Tibial nerve (tissue), 4 donors: ENCODE measurements at places on chromosomes 5 and 9.

DNA sequence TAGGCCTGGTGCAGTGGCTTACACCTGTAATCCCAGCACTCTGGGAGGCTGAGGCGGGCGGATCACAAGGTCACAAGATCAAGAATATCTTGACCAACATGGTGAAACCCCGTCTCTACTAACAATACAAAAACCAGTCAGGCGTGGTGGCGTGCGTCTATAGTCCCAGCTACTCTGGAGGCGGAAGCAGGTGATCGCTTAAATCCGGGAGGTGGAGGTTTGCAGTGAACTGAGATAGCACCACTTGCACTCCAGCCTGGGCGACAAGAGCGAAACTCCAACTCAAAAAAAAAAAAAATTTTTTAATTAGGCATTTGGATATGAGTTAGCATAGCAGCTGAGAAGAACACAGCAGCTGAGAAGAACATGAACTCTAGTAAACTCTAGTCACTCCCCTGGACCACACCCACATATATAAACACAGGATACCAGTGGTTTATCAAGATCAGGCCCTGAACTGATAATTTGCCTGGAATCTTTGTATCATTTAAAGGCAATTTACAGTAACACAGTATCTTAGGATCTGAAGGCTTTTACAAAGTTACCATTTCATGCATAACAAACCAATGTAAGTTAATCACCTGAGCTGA, 4.6 kb upstream of the UGCG start:
- no peak overlapping the region for H3K27ac ChIP-seq
- no peaks in the 10 kb centered on the region for H3K36me3 ChIP-seq
- peaks cover 7% of the 10 kb centered on the region for H3K4me1 ChIP-seq
- H3K4me3 ChIP-seq: no peak overlapping the region
- no peaks in the 10 kb centered on the region for H3K27me3 ChIP-seq
- DNase-seq: no peak

DNA sequence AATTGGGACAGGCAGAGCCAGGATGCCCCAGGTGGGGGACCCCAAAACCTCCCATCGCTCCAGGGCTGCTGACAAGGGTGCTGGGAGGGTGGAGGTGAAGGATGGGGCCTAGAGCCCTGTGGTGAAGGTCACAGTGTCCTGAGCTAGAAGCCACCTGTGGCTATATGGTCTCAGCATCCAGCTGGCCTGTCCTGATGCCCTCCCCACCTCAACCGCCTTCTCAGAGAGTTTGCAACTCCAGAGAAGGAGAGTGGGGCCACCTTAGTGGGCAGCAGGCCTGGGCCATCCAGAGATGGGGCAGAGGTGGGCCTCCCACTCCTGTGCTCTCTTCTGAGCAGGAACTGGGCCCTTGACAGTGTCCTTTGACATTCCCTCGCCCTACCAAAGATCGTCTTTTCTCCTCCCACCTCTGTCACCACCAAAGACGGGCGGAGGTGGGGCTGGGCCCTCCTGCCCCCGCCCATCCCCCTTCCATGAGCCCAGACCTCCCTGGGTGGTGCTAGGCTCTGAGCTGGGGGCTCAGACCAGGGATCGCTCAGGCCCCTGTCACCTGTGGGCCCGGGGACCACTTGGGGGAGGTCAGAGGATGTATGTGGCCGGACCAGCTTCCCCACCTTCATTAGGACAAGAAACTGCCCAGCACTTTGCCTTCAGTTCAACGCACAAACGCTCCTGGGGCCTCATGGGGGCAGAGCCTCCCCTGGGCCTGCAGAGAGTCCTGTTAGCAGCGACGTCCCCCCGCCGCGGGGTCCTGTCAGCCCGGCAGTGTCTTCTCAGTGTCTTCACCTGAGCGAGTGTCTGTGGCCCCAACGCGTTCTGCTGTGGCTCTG, 10.0 kb upstream of the DOLPP1 start:
- no peaks in the 10 kb centered on the region for H3K27me3 ChIP-seq
- H3K27ac ChIP-seq: no peak overlapping the region
- H3K4me1 ChIP-seq: no peaks in the 10 kb centered on the region
- H3K4me3 ChIP-seq: no peak overlapping the region

- H3K4me1 ChIP-seq: no peaks in the 10 kb centered on the region
- H3K36me3 ChIP-seq: no peaks in the 10 kb centered on the region
- H3K27me3 ChIP-seq: no peaks in the 10 kb centered on the region
- H3K4me3 ChIP-seq: no peak overlapping the region
- no peak for DNase-seq
- no peak overlapping the region for H3K27ac ChIP-seq
Measured at GRCh38 chr5:87770016-87770570, 357.4 kb upstream of the CCNH start.

GRCh38 chr5:76819851-76820525, 1.2 kb downstream of the F2RL1 start:
- peak overlapping the region; percentile 56 for H3K4me3 ChIP-seq
- H3K4me1 ChIP-seq: peaks cover 19% of the 10 kb centered on the region
- no peak overlapping the region for H3K27ac ChIP-seq
- DNase-seq: no peak
- H3K27me3 ChIP-seq: peaks cover 35% of the 10 kb centered on the region

GRCh38 chr5:77176429-77176828, 34.1 kb upstream of the PDE8B start:
- H3K4me1 ChIP-seq: no peaks in the 10 kb centered on the region
- H3K4me3 ChIP-seq: no peak overlapping the region
- no peak overlapping the region for H3K27ac ChIP-seq
- no peaks in the 10 kb centered on the region for H3K36me3 ChIP-seq
- DNase-seq: no peak
- H3K27me3 ChIP-seq: no peaks in the 10 kb centered on the region

- H3K4me3 ChIP-seq: no peak overlapping the region
- no peaks in the 10 kb centered on the region for H3K36me3 ChIP-seq
- H3K4me1 ChIP-seq: no peaks in the 10 kb centered on the region
- H3K27me3 ChIP-seq: no peaks in the 10 kb centered on the region
Measured at GRCh38 chr9:89442981-89443814, 54.7 kb downstream of the SEMA4D start.

DNA sequence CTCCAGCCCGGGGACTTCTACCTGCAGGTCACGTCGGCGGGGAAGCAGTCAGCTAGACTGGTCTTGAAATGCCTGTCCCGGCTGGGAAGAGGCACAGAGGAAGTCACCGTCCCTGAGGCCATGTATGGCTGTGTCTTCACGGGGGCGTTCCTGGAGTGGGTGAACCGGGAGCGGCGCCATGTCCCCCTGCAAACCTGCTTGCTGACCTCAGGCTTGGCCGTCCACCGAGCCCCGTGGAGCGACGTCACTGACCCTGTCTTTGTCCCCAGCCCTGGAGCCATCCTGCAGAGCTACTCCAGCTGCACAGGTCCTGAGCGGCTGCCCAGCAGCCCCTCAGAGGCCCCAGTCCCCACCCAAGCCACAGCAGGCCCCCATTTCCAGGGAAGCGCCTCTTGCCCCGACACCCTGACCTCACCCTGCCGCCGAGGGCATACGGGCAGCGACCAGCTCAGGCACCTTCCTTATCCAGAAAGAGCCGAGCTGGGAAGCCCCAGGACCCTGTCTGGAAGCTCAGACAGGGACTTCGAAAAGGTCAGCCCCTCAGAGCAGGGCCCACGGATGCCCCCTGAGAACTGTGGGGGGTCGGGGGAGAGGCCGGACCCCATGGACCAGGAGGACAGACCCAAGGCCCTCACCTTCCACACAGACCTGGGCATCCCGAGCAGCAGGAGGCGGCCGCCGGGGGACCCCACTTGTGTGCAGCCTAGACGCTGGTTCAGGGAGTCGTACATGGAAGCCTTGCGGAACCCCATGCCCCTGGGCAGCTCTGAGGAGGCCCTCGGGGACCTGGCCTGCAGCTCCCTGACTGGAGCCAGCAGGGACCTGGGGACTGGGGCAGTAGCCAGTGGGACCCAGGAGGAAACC, 47.8 kb downstream of the PLEKHG4B start:
- no peak overlapping the region for H3K27ac ChIP-seq
- no peak for DNase-seq
- H3K4me1 ChIP-seq: no peaks in the 10 kb centered on the region

GRCh38 chr5:56588131-56588487, 227.2 kb upstream of the MAP3K1 start:
- H3K4me3 ChIP-seq: no peak overlapping the region
- no peaks in the 10 kb centered on the region for H3K36me3 ChIP-seq
- H3K27me3 ChIP-seq: no peaks in the 10 kb centered on the region
- no peak for DNase-seq
- no peak overlapping the region for H3K27ac ChIP-seq

DNA sequence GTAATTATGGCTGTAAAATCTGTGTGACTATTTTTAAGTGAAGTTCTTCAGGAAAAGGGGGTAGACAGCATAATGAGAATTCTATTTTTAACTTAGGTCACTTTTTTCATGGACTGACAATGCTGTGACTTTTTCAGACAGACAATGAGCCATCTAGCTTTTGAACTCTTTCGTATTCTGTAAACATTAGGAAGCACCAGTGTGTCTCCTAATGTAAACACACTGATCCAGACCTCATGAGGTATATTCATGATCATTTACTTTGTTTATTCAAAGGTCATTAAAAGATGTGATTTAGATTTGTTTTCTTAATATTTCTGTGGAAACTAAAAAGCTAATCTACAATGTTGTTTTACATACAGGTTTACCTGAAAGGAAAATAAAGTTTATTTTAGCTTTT, 352.6 kb downstream of the ADGRV1 start:
- DNase-seq: no peak
- no peak overlapping the region for H3K4me3 ChIP-seq
- H3K27ac ChIP-seq: no peak overlapping the region
- no peaks in the 10 kb centered on the region for H3K4me1 ChIP-seq
- no peaks in the 10 kb centered on the region for H3K36me3 ChIP-seq

- H3K27ac ChIP-seq: no peak overlapping the region
- no peak for DNase-seq
- H3K27me3 ChIP-seq: no peaks in the 10 kb centered on the region
- H3K4me1 ChIP-seq: no peaks in the 10 kb centered on the region
- H3K4me3 ChIP-seq: no peak overlapping the region
Measured at GRCh38 chr5:41956943-41957342, 31.9 kb downstream of the FBXO4 start.

DNA sequence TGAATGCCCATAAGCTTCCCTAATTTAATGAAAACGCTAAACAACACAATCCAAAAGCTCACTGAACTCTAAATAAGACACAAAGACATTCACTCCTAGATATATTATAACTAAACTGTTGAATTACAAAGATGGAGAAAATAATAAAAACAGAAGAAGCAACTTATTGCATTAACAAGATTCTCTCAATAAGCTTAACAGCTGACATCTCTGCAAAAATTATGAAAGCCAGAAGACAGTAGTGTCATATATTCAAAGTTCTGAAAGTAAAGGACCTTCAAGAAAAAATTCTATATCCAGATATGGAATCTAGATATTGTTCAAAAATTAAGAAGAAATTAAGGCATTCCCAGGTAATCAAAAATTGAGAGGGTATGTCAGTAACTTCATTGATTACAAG, 957.8 kb upstream of the TYRP1 start:
- H3K27me3 ChIP-seq: no peaks in the 10 kb centered on the region
- no peak for DNase-seq
- no peaks in the 10 kb centered on the region for H3K36me3 ChIP-seq
- H3K4me1 ChIP-seq: no peaks in the 10 kb centered on the region
- H3K4me3 ChIP-seq: no peak overlapping the region

- no peak overlapping the region for H3K27ac ChIP-seq
- no peaks in the 10 kb centered on the region for H3K4me1 ChIP-seq
- no peak for DNase-seq
- H3K4me3 ChIP-seq: no peak overlapping the region
Measured at GRCh38 chr9:18928711-18929110, 104.3 kb downstream of the SAXO1 start.
